ENCODE measurements at places on chromosomes 12 and 14.

GRCh38 chr14:105023144-105023543 lies 2.3 kb upstream of the CDCA4 start:
- DNase-seq = no peak

- DNase-seq = no peak
Observed at GRCh38 chr12:272942-273341, 10.3 kb upstream of the SLC6A13 start.

- no peak for DNase-seq
Observed at GRCh38 chr12:6613015-6613775, 6.0 kb upstream of the CHD4 start.

GRCh38 chr12:26150736-26151450 lies 26.1 kb upstream of the BHLHE41 start:
- DNase-seq = no peak

DNA sequence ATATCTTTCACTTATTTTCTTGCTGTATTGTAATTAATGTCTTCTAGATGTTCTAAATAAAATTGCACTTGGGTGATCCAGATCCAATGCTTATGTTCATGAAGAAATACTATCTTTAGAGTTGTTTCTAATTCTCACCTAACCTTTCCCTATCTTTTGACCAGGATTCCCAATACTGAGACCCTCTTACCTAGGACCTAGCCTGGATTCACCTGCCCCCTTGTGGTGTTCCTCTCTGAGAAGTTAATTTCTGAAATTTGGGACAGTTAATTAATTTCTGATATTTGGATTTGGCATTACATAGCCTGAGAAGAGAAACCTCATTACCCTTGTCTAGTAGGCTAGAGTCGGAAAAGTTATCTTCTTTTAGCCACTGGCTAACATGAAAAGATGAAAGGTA lies 29.5 kb downstream of the FOXA1 start:
- DNase-seq = no peak

DNA sequence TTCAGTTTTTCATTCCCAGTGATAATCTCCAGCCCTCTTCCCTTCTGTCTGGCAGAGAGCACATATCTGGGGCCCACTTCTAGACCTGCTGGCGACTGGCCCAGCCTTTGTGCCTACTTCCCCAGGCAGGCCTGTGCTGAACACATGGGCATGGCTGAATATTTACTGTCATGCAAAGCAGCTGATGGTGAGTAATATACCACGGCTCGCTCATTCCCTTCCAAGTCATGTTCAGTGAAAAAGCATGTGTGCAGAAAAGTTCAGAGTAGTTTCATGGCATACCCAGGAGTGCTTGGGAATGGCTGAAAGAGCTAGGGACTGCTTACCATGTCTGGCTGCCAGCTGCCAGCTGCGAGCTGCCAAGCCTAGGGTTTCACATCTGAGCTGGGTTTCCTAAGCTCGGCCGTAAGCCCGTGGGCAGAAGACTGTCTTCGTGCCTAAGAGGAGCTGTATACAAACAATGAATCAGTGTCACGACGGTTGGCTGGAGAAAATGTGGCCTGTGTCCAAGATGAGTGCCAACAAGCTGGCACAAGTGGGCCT lies 179.9 kb upstream of the PELI2 start:
- DNase-seq = no peak

DNA sequence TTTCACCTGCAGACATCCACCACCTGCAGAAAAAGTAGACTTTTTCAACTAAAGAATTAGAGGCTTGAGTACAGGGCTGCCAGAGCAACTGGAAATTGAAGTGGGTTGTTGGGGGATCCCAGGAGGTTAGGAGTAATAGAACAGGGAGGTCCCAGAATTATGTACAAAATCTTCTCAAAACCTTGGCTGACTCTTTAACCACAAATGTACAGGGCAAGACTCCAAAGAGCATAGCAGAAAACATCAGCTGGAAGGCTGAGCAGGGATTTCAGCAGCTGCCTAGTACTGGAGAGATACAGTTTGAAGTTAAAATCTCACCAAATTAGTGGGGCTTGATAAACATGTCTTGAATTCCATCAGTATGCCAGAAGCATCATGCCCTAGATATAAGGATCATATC lies 191.6 kb downstream of the CRADD start:
- no peak for DNase-seq

GRCh38 chr12:120757226-120757742 lies 31.7 kb downstream of the ACADS start:
- DNase-seq = no peak

GRCh38 chr12:89831310-89832095 lies 122.9 kb upstream of the ATP2B1 start:
- no peak for DNase-seq

GRCh38 chr12:81757731-81758365 lies 1.3 kb downstream of the PPFIA2 start:
- DNase-seq = no peak

- DNase-seq = no peak
Observed at GRCh38 chr12:81403348-81403747, 325.5 kb downstream of the ACSS3 start.

GRCh38 chr14:90611936-90612335 lies 204.3 kb downstream of the TTC7B start:
- DNase-seq = no peak

GRCh38 chr12:6279631-6280030 lies 30.9 kb upstream of the PLEKHG6 start:
- no peak for DNase-seq

All from activated gamma-delta T cell (primary cell).